ENCODE measurements at places on chromosomes 7 and 10.

GRCh38 chr7:158695726-158696452 lies 8.7 kb downstream of the NCAPG2 start:
- DNase-seq = no peak

DNA sequence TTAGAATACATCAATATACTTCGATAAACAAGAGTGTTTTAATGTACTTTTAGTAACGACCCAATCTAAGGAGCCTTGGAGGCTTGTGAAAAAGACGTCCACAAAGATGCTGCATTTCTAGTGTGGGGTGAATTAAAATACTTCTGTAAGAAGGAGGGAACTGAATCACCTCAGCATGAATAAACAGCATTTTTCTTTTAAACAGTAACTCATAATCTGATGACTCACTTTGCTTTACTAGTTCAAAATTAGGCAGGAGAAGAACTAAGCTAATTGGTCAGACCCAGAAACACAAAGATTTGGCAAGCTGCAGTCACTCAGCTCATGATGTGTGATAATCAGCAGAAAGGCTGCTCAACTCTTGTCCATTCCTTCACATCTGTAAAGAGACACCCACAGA lies 24.2 kb downstream of the NCOA4 start:
- DNase-seq = no peak

- DNase-seq = no peak
These were observed 95.3 kb downstream of the HOXA1 start for GRCh38 chr7:27000496-27000895.

- no peak for DNase-seq
These were observed 297.9 kb downstream of the DGKB start for GRCh38 chr7:14604606-14605005.

GRCh38 chr10:7610651-7611389 lies 55.9 kb downstream of the ITIH5 start:
- DNase-seq = no peak

DNA sequence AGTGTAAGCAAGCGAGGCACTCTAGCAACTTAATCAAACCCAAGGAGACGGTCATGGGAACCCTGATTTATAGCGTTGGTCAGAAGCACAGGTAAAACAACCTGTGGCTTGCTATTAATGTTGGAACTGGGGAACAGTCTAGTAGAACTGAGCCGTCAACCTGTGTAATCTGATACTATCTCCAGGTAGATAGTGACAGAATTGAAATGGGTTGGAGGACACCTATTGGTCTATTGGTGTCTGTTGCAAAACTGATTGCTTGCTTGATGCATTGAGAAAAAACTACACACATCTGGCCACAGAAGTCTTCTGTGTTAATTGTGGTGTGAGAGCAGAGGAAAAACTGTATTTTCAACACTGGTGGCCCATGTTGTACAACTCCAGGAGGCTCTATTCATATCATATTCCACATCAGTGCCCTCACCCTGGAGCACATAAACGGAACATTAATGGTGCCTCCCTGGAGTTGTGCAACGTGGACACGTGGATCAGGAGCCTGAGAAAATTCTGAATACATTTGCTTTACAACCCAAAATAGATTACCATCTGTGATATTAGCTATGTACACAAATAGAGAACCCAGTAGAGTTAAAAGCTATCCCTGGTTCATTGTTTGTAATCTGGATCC lies 112.2 kb downstream of the MYO3A start:
- no peak for DNase-seq

- no peak for DNase-seq
These were observed 59.6 kb upstream of the PITRM1 start for GRCh38 chr10:3231951-3232730.

DNA sequence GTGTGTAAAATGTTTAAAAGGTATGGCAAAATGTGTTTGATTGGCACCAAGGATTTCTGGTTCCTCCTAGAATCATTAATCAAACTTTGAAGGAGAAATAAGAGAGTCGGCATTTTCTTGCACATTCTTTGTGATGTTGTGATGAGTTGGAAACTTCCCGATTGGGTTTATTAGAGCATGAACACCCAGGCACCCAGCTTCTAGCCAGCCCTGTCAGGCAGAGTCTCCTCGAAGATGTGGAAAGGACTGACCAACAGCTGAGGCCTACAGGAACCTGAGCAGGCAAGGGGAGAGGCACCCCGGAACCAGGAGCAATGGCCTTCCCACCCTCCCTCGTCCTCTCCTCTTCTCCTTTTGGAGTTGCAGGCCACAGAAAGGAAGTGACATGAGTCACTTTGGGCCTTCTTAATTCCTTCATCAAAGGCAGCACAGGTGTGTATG lies 68.7 kb downstream of the EGFR start:
- DNase-seq = no peak
